ENCODE measurements at places on chromosomes 1 and 21.
A peak's percentile ranks its signal among the peaks of the same experiment; 100 is the strongest.

DNA sequence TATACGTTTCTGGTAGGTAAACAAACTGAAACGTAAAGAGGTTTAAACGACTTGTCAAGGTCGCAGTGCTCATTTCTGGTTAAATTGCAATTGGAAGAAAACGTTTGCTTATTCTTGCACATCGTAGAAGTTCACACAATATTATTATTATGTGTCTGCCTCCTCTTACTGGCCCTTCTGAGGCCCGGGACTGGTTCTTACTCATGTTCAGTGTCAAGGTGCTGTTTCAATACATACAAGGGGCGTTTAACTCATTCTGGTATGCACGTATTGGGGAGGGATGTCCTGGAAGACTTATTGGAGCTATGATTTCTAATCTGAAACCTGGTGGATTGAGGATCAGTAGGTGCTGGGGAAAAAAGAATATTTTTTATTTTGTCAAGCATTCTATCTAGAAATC is 932 bp downstream of the RPF1 start:
- DNase-seq = no peak

GRCh38 chr1:169180174-169180573 is 73.7 kb downstream of the ATP1B1 start:
- no peak for DNase-seq

DNA sequence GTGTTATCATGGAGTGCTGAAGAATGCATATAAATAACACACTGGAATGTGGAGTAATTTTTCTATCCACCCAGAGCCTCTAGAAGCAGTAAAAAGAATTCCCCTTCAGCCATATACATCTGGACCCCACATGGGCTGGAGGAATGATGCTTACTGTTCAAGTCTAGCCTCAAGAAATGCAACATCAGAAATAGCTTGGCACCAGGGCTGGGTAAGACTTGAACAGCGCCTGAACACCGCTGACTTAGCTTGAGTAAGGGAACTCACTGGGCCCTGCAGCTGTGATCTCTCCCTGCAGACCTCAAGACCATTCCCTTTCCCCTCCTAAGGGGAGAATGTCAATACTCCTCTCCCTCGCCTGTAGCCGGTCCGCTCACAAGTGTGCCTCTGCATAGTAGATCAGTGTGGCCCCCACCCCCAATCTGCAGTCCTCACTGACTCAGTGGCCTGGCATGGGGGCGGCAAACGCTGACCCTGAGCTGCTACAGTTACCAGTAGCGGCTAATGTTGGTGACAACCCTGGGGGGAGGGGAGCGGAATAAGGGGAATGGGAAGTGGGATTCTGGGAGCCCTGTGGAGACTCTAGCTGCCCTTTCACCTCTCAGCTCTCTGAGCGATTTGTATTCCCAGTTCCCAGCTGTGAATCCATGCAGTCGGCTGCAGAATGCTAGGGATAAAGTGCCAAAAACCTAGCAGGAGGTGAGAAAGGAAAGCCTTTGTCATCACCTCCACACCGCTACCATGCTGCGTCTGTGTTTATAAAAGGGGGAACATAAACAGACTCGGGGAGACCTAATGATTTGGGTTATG is 483.9 kb downstream of the DISC1 start:
- DNase-seq = no peak

- no peak for DNase-seq
Observed at GRCh38 chr1:963301-963651, 2.9 kb downstream of the KLHL17 start.

GRCh38 chr21:15823486-15824150 is 93.8 kb downstream of the USP25 start:
- DNase-seq = peak; percentile 61

GRCh38 chr1:15013767-15014166 is 139.8 kb upstream of the TMEM51 start:
- DNase-seq = no peak

- DNase-seq = no peak
Observed at GRCh38 chr1:25486602-25487001, 55.9 kb downstream of the MACO1 start.

DNA sequence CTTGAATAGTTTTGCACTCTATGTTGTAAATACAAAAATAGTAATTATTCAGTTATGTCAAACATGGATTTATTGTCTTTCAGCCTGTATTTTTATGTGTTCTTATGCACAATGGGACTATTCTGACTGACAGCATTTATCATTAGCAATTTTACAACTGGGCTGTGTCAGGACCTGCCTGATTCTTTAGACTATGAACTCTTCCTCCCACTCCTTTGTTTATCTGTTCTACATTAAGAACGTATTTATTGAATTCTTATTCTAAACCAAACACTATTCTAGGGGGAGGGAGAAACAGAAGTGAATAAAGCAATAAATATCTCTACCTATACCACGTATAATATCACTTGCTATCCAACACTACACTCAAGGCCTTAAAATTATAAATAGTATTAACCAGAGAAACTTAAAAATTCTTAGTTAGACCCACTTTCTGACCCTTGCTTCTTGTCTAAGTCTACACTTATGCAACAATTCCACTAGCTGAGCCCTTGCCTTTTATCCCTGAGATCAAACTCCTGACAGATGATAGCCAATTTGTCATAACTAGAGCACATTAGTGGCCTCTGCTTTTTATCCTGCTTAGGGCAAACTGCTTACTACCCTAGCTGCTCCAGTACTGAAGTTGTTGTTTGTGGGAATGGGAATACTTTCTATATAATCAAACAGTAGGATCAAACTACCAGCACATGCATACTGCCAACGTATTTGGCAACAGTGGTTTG is 494.3 kb downstream of the BRINP3 start:
- DNase-seq = no peak

DNA sequence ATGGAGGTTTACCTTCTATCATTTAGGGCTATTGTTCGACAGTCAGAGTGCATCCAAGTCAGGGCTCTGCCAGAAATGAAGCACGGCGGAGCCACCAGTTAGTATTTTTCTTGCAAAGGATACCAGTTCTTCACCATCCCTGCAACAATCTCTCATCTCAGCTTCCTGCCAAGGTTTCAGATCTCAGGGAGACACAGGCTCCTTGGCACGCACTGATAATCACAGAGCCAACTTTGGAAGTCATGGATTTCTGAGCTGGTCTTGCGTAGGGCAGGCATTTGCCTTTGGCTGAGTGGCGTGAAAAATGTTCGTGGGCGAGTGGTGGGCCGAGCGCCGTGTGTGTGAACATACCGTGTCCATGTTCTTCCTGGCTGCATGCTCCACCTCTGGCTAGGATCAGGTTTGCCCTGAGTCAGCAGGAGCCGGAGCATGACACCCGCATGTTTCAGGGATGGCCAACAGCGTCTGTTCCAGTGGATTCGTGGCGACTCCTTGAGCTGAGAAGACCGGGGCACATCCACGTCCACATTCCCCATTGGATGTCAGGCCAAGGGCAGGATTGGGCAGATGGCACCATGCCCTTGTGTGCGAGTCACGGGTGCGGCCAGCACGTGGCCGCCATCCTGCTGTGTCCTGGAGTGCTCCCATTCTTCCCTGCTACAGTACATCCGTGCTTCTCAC is 118.5 kb upstream of the C1orf174 start:
- DNase-seq = no peak

DNA sequence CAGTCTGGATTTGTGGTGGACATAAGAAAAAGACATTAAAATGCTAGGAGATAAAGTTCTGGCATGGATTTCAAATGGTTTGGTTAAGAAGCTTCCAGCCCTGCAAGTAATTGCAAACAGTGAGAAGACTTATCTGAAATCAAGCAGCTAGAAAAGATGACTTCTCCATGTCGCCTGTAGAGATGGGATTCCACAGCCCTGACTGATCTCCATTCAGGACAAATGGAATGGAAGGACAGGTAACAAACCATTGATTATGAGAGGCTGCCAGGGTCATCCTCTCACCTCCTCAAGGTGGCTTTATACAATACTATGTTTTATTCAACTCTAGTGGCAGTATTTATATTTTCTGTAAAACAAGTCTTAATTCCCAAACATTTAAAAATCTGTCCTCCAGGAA is 237.9 kb downstream of the HLX start:
- no peak for DNase-seq

DNA sequence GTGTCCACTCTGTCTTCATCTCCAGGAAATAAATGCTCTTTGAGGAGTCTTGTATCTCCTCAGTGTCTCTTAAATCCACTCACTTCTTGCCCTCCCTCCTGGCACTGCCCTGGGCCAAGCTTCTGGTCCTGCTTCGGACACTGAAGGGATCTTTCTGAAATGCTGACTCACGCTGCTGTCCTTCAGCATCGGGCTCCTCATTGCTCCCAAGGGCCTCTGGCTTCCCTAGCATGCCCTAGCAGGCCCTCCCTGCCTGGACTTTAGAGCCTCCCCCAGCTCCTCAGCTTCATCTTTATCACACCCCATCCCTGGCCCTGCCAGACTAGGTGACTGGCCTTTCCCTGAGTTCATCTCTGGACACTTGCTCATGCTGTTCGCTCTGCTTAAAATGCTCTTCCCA is 96.6 kb downstream of the FOXD2 start:
- no peak for DNase-seq

GRCh38 chr1:209134001-209134400 is 449.5 kb upstream of the CAMK1G start:
- DNase-seq = no peak

GRCh38 chr1:245261786-245262185 is 107.0 kb downstream of the KIF26B start:
- no peak for DNase-seq

DNA sequence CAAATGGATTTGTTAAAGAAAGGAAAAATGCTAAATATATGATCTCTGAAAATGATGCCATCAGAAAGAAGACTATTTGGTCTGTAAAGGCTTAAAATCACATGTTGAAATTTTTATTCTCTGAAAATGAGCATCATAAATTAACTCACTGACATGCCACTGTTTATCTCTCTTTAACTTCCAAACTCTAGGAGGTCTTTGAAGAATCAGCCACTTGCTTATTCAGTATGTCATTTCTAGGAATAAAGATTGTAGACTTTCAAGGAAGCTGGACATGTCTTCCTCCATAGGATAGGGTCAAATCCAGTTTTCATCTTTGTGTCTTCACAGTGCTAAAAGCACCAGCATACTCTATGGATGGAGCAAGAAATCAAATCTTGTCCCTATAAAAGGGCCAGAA is 147.6 kb downstream of the FMN2 start:
- no peak for DNase-seq

DNA sequence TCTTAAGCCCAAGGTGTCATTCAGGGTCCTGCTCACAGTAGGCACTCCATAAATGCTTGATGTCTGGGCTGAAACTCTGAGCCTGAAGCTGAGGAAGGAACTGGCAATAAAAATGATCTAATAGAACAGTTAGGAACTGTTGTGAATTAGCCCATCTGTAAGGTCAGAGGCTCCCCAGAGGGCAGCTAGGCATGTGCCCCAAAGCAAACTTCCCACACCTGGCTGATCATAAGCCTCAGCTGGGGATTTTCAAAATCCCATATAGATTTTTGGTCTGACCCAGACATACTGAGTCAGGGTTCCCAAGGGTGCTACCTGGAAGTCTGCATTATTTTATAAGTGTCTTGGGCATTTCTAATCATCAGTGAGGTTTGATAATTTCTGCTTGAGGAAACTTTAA is 309.4 kb upstream of the PROX1 start:
- no peak for DNase-seq

GRCh38 chr1:91166106-91166712 is 144.4 kb upstream of the ZNF644 start:
- peak; percentile 46 for DNase-seq

GRCh38 chr1:7458946-7459345 is 312.1 kb upstream of the VAMP3 start:
- DNase-seq = no peak

- no peak for DNase-seq
Observed at GRCh38 chr1:20166051-20166450, 19.8 kb upstream of the UBXN10 start.

DNA sequence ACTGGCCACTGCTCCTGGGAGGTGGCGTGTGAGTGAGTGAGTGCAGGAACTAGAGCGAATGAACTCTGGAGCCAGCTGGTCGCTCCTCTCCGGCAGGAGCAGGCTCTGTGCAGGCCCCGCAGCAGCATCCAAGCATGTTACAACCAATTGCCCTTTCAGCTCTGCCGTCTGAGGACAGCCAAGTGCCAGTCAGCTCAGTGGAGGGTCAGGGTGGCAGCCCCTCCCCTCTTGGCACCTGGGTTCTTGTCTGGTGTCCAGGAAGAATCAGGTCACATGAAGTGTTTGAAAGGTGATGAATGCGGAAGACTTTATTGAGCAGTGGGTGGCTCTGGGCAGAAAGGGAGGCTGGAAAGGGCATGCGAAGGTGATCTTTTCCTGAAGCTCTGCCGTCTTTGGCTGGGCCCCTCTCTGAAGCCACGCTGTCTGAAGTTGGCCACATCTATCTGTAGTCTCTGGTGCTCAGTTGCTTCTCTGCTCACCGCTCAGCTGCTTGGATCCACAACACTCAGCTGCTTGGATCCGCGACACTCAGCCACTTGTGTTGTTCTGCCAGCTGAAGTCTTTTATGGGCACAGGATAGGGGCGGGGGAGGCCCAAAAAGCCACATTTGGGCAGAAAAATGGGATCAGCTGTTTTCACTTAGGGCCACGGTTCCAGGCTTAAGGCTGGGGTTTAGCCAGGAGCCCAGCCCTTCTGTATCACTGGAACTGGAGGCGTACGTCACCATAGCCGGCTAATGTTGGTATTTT is 139.8 kb downstream of the ADSS2 start:
- DNase-seq = no peak

DNA sequence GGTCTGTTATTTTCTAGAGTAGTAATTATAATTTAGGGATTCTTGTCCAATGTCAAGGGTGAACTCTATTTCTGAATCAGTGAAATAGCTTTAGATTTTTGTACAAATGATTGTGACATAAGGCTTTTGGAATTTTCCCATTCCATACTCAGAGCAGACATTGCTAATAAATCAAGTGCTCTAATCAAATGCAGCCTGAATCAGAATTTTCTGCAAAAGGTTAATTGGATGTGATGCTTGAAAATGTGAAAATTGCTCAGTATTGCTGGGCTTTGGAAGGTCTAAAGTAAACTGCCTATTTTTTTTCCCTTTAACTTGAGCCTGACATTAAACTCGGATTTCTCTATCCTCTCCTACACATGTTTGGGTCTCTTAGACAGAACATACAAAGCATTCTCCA is 23.2 kb downstream of the SGIP1 start:
- no peak for DNase-seq

DNA sequence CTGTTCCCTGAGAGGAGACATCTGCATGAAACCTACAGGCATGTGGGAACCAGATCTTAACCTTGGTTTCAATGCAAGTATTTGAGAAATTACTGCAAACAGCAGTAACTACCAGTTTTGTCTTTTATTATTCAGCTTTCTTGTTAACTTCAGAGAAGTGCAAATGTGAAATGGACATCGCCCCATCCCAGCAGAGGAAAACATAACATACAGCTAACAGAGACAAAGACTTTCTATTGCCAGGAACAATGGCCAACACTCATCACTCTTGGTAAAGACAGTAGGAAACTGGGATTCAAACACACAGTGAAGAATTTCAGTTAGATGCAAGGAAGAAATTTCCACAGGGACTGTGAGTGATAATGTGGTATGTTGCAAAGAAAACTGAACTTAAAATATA is 115.1 kb downstream of the SLC30A10 start:
- no peak for DNase-seq
